ENCODE measurements at places on chromosomes 1 and 21. TPM values are rescaled to one million over a fixed set of nuclear protein-coding genes. Genes with fewer than 3 reads are reported as not detected.

Gene ARHGAP30
- 139 TPM for total RNA-seq

DNA sequence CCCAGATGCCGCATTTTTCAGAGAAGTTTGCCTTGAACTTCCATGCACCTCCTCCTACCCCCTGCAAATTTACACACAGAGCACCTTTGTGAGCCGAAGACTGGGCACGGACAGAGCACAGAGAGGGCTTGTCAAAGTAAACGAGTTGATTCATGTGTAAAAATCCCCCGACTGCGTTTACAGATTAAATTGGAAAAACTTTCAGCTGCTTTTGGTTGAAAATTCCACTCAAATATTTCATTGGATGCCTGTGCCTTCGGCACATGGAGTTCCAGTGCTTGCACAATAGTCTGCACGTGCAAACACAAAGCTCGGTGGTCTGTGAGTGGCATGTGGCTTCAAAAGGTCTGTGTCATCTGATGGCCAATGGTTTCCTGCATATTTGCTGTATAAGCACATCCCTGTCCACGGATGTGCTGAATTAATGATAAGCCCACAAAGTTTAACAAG is 177.5 kb downstream of the SETD4 start:
- no peak for DNase-seq

DNA sequence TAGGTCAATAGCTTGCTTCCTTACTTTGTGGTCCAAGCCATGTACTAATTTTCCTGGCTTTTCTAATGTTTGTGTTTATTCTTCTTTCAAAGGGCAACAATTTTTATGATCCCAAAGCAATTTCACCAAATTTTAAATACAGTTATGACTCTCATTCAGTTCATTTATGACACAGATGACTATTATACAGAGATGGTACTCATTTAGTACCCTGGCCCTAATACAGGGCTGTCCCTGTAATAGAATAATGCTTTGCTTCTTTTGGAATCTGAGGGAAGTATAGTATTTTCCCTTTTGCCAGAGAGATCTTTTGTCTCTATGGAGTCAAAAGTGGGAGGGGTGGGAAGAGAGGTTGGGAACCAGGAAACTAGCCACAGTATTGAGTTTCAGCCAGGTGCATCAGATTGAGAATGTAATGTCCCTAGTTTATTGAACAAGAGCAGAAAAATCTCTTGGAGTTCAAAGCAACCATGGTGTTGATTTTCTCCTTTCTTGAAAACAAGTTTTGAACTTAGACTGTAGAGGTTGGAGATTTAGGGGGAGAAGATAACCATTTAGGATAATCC is 20.4 kb downstream of the DENND2D start:
- DNase-seq = no peak

GRCh38 chr1:37901191-37901892 is 42.0 kb upstream of the MTF1 start:
- no peak for DNase-seq

- DNase-seq = no peak
These were observed 46.2 kb upstream of the PALMD start for GRCh38 chr1:99599678-99600175.

DNA sequence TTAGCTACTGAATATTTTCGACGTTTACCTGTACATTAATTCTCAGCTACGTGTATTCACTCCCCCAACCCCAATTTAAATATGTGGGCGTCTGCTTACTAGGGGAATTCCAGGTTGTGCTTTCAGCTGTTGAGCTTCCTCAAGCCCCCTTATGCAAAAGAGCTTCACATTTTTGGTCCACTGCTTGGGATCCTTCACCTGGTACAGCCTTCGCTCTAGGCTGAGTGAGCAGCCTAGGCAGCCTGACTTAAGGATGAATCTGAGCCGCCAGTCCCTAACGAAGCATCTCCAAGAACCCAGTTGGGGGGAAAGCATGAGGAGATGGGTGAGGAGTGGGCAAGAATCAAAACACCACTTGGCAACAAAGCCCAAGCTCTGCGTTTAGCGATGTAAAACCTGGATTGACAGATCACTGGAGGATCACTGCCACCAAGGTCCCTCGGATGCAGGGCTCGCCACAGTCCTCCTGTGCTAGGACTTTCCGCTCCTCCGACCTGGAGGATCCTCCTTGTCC is 674 bp downstream of the BCL10 start:
- peak; percentile 78 for DNase-seq

Gene BRDT
- not detected for total RNA-seq

DNA sequence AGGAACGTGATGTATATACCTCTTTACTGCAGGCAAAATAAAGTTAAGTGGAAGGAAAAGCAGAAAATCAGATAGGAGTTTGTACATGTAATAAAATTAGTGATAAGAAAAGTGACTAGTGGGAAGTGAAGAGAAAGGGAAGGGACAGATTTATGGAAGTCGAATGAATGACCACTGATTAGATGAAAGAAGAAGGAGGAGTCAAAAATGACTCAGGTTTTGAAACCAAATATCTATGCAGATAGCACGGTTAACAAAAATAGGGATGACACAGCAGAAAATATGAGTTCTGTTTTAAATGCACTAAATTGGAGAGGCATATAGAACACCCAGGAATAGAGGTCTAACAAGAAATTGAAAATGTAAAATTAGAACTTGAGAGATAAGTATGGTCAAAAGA is 128.0 kb downstream of the HMCN1 start:
- DNase-seq = no peak

Gene TBX19
- total RNA-seq = 3.2 TPM

Gene MAP1LC3C
- not detected for total RNA-seq

- DNase-seq = no peak
These were observed 75.8 kb upstream of the SDC3 start for GRCh38 chr1:30984165-30984889.

GRCh38 chr1:232226197-232226712 is 403.7 kb downstream of the SIPA1L2 start:
- DNase-seq = peak; percentile 69

Gene NUF2
- 41.9 TPM for total RNA-seq

- no peak for DNase-seq
These were observed 86.0 kb downstream of the TIAM1 start for GRCh38 chr21:31258073-31258472.
